ENCODE measurements at places on chromosomes 3 and 15.

DNA sequence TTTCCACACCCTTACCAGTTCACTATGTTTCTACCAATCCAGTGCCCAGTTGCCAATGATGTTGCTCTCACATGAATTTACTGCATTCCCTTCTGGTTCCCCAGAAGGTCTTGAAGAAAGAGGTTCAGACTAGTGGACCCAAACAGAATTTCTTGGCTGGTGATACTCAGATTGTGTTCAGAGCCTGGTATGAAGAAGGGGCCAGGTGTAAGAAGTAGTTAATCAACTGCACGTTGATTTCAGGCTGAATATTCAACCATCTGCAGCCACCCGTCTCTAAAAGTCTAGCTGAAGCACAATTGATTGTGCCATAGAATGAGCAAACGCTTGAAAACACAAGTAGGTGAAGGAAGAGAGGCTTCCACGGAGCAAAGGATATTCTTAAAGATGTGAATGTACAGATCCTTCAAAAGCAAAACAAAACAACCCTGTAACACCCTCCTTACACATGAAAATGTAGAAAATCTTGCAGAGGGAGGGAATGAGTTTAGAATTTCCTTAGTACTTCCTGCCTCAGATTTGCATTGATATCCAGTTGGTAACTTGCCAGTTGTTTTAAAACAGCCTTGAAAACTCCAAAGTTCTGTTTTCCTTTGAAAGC lies 4.7 kb downstream of the RBMS3 start:
- no peak for DNase-seq

DNA sequence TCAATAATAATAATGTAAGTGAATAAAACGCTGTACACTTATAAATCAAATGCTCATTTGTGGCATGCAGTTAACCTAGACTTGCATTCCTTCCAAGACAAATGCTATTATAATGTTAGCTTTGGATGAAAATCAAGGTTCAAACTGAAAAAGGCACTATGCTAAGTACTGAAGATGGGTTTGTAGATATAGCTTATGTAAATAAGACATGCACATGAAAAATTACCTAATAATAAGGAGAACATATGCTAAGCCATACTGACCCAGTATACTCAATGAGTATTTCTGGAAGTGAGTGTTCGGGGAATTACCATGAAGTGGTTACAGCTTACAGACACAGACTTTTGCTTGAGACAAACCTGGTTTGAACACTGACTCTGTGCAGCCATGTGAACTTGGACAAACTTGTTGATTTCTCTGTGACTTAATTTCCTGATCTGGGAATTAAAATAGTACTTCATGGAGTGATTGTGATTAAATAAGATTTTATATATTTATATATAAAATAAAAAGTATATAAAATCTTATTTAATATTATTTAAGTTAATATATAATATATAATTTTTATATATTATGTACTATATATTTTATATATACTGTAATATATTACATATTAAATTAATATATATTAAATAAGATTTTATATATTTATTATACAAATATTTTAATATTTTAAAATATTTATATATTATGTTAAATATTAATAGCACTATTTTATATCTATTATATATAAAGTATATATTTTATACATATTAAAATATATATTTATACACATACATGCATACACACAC lies 159.2 kb downstream of the ZPLD1 start:
- no peak for DNase-seq

GRCh38 chr15:47711655-47712054 lies 5.7 kb upstream of the SEMA6D start:
- no peak for DNase-seq

- DNase-seq: no peak
These were observed 207.1 kb downstream of the GBE1 start for GRCh38 chr3:81554388-81554787.

- no peak for DNase-seq
These were observed 43.6 kb downstream of the WHAMM start for GRCh38 chr15:82852941-82853561.

DNA sequence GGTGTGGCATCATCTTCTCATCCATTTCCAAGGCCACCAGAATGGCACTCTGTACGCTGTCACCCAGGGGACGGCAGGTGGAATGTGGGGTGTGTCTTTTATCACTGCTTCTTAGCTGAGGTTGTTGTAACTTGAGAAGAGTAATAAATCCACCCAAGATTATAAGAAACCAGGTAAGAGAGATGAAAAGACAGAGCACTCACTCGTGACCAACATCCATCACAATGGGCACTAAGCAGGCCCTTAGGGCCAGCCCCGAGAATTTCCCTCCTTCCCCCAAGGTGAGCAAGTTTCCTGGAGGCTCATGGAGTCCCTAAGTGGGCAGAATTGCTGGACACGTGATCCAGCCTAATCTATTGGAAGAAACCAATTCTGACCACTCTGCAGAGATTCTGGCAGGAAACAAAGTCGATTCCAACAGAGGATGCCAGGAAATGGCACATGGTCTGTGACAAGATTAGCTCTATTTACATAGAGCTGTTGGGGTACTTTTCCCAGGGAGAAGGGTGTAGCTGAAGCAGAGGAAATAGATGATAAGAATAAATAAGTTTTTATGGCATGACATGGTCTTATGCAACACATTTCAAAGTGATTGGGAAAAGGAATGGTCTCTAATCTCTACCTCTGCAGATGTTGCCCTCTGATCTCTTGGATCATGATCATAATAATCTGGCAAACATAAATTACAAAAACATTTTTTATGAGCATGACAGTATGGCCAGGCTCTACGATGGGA lies 22.5 kb downstream of the SLC6A20 start:
- DNase-seq: no peak

DNA sequence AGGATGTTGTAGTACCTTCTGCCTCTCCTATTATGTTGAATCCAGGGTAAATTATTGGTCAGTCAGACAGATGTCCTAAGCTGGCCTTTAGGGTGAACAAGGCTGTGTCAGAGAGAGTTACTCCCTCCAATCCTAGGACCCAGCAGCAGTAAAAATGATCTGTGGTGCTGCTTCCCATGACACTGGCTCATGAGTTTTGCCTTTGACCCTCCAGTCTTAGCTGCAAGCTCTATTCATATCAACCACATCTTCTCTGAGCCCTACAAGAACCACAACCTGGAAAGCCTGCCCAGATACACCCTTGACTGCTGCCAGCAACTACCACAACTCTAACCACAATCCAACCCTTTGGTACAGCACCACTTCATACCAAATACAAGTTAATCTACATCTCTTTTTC lies 27.2 kb upstream of the PHLDB2 start:
- no peak for DNase-seq

DNA sequence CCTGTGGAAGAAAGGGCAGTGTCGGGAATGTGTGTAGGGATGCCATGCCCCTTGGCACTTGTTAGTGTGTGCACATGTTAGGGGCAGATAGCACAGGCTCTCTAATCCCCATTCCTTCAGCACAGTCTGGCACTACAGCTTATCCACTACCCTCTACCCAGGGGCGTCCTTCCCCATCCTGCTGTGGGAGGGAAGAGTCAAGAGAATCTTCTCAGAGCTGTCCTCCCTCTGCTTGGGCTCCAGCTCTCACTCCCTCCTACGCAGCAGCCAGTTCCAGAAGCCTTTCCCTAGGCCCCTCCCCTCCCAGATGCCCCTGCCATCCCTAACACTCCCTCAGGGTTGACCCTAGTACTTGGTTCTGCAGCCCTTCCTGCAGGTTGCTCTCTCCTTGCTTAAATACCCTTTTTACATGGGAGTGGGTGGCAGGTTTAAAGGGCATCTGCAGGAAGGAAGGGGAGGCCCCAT lies 815 bp upstream of the GRM2 start:
- no peak for DNase-seq

DNA sequence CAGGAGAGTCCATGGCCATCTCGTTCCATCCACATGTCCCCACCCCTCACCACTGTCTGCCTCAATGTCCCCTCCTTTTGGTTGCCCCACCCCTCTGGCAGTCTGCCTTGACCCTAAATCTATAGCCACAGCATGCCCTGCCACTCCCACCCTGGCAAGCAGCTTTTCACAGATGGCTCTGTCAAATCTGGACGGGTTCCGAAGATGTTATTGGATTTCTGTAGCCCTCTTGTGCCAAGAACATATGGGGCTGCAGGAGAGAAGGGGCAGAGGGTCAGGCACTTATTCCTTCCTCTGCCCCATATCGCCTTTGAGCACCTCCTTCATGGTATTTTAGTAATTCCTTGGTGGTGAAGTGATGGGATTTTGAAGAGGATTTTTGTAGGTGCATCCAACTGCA lies 57.1 kb downstream of the EPHB1 start:
- no peak for DNase-seq
